Calu3 (cell line): ENCODE measurements at places on chromosomes 2 and 18.
A peak's percentile ranks its signal among the peaks of the same experiment; 100 is the strongest.

- H3K4me1 ChIP-seq = peaks cover 29% of the 10 kb centered on the region
- H3K27me3 ChIP-seq = peaks cover 18% of the 10 kb centered on the region
- H3K36me3 ChIP-seq = peaks cover 29% of the 10 kb centered on the region
- H3K27ac ChIP-seq = peak overlapping the region; percentile 29
Observed at GRCh38 chr2:12718015-12718671, 1.4 kb downstream of the TRIB2 start.

GRCh38 chr2:57862727-57863126, 183.9 kb upstream of the VRK2 start:
- no peaks in the 10 kb centered on the region for H3K36me3 ChIP-seq
- H3K27me3 ChIP-seq = no peaks in the 10 kb centered on the region
- no peak overlapping the region for H3K4me3 ChIP-seq
- no peak overlapping the region for H3K27ac ChIP-seq

DNA sequence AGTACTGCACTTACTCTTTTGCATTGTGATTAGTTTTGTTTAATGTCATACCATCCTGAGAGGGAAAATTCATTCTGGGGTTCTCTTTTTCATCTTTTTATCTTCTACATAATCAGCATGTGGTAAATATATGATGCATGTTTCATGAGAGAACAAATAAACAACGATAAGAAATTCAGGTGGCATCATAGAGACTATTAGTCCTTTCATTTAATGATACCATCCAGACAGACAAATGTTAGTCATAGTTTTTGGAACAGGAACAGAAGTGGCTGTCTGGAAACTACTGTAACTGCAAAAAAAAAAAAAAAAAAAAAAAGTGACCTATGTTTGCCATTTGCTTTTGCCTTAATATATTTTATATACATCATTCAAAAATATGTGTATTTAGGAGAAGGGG, 761.0 kb downstream of the EPHA4 start:
- H3K27ac ChIP-seq = no peak overlapping the region
- H3K36me3 ChIP-seq = no peaks in the 10 kb centered on the region
- H3K4me1 ChIP-seq = no peaks in the 10 kb centered on the region
- H3K27me3 ChIP-seq = no peaks in the 10 kb centered on the region

- H3K4me3 ChIP-seq = peak overlapping the region; percentile 81
- peaks cover 15% of the 10 kb centered on the region for H3K4me1 ChIP-seq
- H3K36me3 ChIP-seq = peaks cover 17% of the 10 kb centered on the region
- peak; percentile 9 for DNase-seq
- peak overlapping the region; percentile 61 for H3K27ac ChIP-seq
Observed at GRCh38 chr2:197311421-197312033, 947 bp upstream of the ANKRD44 start.

DNA sequence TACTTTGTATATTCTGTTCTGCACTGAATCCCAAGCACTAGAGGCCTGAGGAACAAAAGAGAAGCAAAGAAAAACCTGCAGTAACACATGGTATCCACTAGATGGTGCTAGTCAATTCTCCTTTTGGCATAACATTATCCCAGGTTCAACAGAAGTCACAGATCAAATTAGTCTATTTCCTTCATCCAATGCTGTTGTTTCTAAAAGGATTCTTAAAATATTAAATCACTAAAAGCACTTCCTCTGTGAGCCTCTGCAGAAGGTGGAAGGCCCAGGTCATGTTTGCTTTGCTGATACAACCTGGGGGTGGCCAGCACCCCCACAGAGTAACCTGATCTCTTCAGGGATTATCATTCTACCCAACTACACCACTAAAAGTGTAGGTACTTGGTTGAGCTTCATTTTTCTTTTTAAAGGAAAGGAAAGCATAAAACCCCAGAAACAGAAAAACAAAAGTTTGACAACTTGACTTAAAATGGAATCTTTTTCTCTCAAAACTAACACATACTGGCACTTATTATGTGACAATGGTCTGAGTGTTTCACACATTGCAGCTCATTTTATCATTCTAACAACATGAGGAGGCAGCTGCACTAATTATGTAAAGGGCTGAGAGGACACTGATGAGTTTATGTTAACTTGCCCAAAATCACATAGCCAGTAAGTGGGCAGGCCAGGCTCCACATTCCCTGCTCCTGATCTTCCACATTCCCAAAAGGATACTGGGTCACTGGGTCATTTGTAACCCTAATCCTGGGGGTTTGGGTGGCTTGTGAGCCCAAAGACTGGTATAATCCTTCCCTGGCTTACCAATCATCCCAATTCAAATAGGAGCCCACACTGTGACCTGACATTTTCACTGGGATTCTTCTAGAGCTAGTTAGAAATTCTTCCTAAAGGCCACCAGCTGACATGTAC, 66.8 kb upstream of the DNER start:
- H3K27ac ChIP-seq = no peak overlapping the region
- no peak overlapping the region for H3K4me3 ChIP-seq
- H3K4me1 ChIP-seq = peaks cover 18% of the 10 kb centered on the region

GRCh38 chr18:37393945-37394609, 171.5 kb downstream of the CELF4 start:
- H3K27me3 ChIP-seq = peaks cover 97% of the 10 kb centered on the region
- H3K36me3 ChIP-seq = no peaks in the 10 kb centered on the region
- peak; percentile 40 for DNase-seq
- no peak overlapping the region for H3K27ac ChIP-seq
- no peaks in the 10 kb centered on the region for H3K4me1 ChIP-seq

GRCh38 chr2:26820932-26821331, 27.0 kb upstream of the DPYSL5 start:
- H3K27me3 ChIP-seq = peaks cover 45% of the 10 kb centered on the region
- no peak overlapping the region for H3K4me3 ChIP-seq
- H3K4me1 ChIP-seq = no peaks in the 10 kb centered on the region

- H3K27ac ChIP-seq = no peak overlapping the region
- H3K4me3 ChIP-seq = no peak overlapping the region
- no peaks in the 10 kb centered on the region for H3K4me1 ChIP-seq
- H3K27me3 ChIP-seq = no peaks in the 10 kb centered on the region
Observed at GRCh38 chr2:78845664-78846185, 179.8 kb upstream of the REG3G start.

DNA sequence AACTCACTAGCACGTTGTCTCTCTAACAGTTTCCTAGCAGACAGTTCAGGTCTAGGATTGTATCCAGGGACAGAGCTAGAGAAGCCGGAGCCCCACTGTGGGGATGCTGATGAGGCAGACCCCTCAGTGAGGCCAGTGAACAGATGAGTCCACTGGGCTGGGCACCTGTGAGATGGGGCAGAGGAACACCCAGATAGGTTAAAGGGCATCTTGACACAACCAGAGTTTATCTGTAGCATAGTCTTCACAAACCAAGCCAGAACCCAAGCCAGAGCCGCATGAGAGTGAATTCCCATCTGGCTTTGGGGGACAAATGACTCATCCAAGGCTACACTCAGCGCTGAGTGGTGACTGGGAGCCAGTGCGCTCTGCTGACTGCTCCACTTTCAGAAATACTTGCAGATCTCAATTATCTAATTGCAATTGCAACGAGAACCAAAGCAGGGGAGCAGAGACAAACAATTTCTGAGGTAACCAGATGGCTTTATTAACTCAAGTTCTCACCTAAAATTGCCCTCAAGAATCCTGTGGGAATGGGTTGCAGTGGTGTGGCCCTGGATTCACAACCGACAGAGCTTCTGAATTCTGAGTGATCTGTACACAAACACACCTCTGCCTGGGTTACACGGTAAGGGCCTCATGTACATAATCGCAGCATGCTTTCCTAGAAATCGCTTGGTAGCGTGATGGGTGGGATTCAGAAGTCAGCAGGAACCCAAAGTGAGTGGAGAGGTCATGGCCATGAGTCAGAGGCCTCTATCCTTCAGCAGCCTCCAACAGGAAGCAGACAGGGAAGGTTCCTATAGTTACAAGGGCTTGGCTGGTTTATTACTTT, 48.7 kb upstream of the MSH2 start:
- H3K4me1 ChIP-seq = peaks cover 29% of the 10 kb centered on the region
- peak overlapping the region; percentile 31 for H3K27ac ChIP-seq
- DNase-seq = peak; percentile 46
- H3K36me3 ChIP-seq = no peaks in the 10 kb centered on the region
- no peaks in the 10 kb centered on the region for H3K27me3 ChIP-seq

DNA sequence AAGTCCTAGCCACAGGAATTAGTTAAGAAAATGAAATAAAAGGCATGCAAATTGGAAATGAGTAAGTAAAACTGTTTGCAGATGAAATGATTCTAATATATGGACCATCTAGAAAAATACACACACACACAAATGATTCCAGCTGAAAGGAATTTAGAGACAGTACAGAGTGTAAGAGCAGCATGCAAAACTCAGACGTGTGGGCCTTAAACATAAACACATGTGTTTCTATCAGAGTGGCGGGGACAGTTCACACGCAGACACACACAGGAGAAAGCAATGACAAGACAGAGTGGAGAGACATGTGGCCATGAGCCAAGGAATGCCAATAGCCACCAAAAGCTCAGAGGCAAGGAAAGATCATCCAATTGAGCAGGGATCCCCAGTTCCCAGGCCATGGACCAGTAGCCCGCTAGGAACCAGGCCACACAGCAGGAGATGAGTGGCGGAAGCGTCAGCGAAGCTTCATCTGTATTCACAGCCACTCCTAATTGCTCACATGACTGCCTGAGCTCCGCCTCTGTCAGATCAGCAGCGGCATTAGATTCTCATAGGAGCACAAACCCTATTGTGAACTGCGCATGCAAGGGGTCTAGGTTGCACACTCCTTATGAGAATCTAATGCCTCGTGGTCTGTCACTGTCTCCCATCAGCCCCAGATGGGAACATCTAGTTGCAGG, 155.4 kb downstream of the ARL4C start:
- no peaks in the 10 kb centered on the region for H3K4me1 ChIP-seq
- no peak for DNase-seq
- no peak overlapping the region for H3K27ac ChIP-seq
- no peaks in the 10 kb centered on the region for H3K36me3 ChIP-seq

DNA sequence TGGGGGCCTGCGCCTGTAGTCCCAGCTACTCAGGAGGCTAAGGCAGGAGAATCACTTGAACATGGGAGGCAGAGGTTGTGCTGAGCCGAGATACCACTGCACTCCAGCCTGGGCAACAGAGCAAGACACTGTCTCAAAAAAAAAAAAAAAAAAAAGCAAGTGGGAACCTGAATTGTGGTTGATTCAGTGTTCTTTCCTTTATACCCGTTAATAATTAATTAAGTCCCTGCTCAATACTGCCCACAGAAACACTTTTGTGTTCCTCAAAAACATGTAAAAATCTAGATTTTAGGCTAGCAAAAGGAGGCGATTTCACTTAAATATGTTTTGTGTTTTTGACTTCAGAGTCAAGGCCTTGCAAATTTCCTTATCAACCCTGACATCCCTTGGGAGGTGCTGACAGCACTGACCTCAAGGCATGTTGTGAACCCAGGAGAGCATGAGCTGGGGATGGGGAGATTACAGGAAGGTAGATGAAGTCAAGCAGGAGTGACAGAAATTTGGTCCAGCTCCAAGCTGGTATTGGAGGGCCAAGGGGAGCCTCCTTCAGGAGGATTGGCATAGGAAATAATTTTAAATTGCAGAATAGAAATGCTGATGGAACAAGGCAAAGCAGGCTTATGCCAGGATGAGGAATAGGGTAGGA, 89.0 kb upstream of the PNPT1 start:
- H3K27me3 ChIP-seq = no peaks in the 10 kb centered on the region
- peaks cover 5% of the 10 kb centered on the region for H3K36me3 ChIP-seq
- H3K4me1 ChIP-seq = peaks cover 36% of the 10 kb centered on the region
- no peak for DNase-seq

DNA sequence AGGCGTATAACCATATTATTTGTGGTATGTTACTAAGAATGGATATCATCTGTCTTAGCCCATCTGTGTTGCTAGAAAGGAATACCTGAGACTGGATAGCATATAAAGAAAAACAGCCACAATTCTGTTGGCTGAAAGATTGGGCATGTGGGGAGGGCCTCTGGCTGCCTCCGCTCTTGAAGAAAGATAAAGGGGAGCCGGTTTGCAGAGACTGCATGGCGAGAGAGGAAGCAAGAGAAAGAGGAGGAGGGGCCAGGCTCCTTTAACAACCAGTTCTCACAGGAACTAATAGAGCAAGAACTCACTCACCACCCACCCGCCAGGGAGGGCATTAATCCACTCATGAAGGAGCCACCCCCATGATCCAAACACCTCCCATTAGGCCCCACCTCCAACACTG, 29.2 kb upstream of the UXS1 start:
- H3K4me1 ChIP-seq = no peaks in the 10 kb centered on the region
- H3K36me3 ChIP-seq = no peaks in the 10 kb centered on the region
- no peaks in the 10 kb centered on the region for H3K27me3 ChIP-seq

DNA sequence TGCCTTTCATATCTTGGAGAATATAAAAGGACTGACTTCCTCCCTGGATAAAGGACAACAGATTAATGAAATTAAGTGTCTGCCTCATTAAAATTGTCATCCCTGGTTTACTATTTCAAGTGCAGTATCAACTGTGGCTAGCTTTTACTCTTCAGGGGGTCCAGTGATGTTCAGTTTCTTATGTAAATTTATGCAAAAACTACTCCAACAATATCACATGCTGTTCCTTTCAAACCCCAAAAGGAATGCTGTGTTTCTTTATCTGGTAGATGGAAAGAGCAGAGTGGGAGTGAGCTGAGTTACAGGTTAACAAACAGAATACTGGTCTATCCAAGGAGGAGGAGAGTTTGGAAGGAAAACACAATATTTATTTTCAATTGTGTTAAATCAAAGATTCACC, 283.7 kb upstream of the VWC2L start:
- no peaks in the 10 kb centered on the region for H3K36me3 ChIP-seq
- peak overlapping the region; percentile 76 for H3K27ac ChIP-seq
- H3K4me1 ChIP-seq = peaks cover 34% of the 10 kb centered on the region

GRCh38 chr2:120398051-120398995, 52.4 kb downstream of the INHBB start:
- H3K27me3 ChIP-seq = no peaks in the 10 kb centered on the region
- no peak for DNase-seq
- H3K27ac ChIP-seq = peak overlapping the region; percentile 42
- H3K4me1 ChIP-seq = peaks cover 35% of the 10 kb centered on the region

GRCh38 chr18:79961527-79962291, 2.7 kb upstream of the HSBP1L1 start:
- no peak for DNase-seq
- H3K36me3 ChIP-seq = peaks cover 22% of the 10 kb centered on the region
- H3K4me1 ChIP-seq = peaks cover 24% of the 10 kb centered on the region
- H3K27me3 ChIP-seq = no peaks in the 10 kb centered on the region

DNA sequence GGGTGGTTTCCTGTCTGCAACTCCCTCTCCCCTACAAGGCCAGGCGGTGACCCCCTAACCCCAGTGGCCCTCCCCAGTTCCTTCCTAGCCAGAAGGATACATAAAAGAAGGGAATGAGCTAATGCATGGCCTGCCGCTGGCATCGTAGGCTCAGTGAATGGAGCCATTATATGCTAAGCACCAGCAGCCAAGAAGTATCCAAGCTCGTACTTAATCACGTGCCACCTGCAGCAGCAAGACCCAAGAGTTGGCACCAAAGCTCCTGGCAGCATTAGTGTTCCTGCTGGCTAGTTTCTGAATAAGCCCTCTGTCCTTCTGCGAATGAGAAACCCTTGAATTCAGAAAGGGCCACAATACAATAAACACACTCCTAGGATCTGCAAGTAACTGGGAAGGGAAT, 4.3 kb downstream of the DBI start:
- peaks cover under 1% of the 10 kb centered on the region for H3K4me1 ChIP-seq
- no peak overlapping the region for H3K27ac ChIP-seq
- H3K4me3 ChIP-seq = no peak overlapping the region
- DNase-seq = no peak
- peaks cover 51% of the 10 kb centered on the region for H3K36me3 ChIP-seq

GRCh38 chr2:217218269-217219163, 358.7 kb upstream of the TNP1 start:
- peaks cover 15% of the 10 kb centered on the region for H3K36me3 ChIP-seq
- DNase-seq = no peak
- H3K27me3 ChIP-seq = no peaks in the 10 kb centered on the region
- no peak overlapping the region for H3K27ac ChIP-seq

- DNase-seq = no peak
- H3K4me1 ChIP-seq = no peaks in the 10 kb centered on the region
- H3K27ac ChIP-seq = no peak overlapping the region
- H3K27me3 ChIP-seq = no peaks in the 10 kb centered on the region
- peaks cover 48% of the 10 kb centered on the region for H3K36me3 ChIP-seq
Observed at GRCh38 chr2:86498468-86499260, 57.5 kb downstream of the KDM3A start.
